ENCODE measurements at places on chromosomes 3 and 15.

- no peak for DNase-seq
Measured at GRCh38 chr3:71419369-71419768, 164.2 kb downstream of the FOXP1 start.

- DNase-seq, result no peak
Measured at GRCh38 chr3:14602804-14603644, 48.5 kb upstream of the CCDC174 start.

GRCh38 chr15:85789496-85789875 lies 5.2 kb downstream of the KLHL25 start:
- DNase-seq, result no peak

- no peak for DNase-seq
Measured at GRCh38 chr3:53682807-53683206, 163.4 kb downstream of the CHDH start.
